ENCODE measurements at places on chromosomes 1 and 21.
A peak's percentile ranks its signal among the peaks of the same experiment; 100 is the strongest.

DNA sequence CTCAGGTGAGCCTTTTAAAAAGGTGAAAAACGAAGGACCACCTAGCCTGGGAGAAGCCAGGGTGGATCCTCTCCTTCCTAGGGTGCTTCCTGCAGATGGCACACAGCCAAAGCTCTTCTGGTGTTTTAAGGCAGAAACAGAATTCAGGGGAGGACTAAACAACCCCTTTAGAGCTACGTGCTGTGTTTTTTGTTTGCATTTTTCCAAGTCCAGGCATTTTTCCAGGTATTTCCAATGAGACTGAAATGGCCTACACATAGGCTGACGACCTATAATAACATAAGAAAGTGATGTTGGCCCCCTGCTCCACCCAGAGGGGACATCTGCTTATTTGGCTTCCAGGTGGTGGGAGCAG lies 83.8 kb downstream of the CAPZB start:
- no peak for DNase-seq

- DNase-seq = no peak
Measured at GRCh38 chr1:74811436-74812179, 78.7 kb downstream of the TYW3 start.

DNA sequence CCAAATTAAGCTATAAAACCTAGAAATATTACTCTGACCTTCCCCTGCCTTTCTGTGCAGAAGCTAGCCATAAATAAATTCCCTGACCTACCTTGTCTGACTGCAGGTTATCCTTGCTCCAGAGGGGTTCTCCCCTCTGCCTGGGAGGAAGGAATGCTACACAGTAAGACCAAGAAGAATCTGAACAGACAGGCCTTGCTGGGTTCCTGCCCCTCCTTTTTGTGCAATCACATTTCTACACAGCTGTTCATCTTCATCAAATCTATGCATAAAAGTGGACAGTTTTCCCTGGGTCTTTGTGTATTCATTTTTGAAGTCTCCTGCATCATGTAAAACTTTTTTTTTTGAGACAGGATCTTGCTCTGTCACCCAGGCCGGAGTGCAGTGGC lies 50.6 kb downstream of the DNTTIP2 start:
- DNase-seq = no peak

DNA sequence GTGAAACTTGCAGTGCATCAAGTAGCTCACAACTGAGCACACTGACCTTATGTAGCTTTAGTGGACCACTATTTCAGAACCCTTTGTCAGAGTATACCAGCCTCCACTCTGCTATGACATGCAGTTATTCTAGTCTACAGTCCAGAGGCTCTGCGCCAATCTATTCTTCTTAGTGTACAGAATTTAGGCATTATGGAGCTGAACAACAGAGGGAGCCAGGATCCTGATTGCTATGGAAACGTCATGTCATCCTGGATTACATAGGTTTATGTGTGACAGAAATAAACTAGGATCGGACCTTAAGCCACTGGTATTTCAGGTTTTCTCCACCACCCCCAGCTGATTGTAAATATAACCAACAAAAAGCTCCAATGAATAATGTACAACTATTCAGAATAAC lies 48.1 kb upstream of the EEIG2 start:
- no peak for DNase-seq

GRCh38 chr21:26137379-26138060 lies 33.0 kb downstream of the APP start:
- DNase-seq = no peak

- DNase-seq = no peak
Measured at GRCh38 chr1:43077273-43077672, 94.8 kb downstream of the EBNA1BP2 start.

GRCh38 chr1:91831132-91831930 lies 54.6 kb downstream of the TGFBR3 start:
- no peak for DNase-seq

GRCh38 chr1:41823471-41823870 lies 95.3 kb downstream of the HIVEP3 start:
- no peak for DNase-seq

GRCh38 chr1:83546874-83547273 lies 452.1 kb downstream of the TTLL7 start:
- no peak for DNase-seq

GRCh38 chr1:117576236-117576635 lies 29.6 kb upstream of the TENT5C start:
- peak; percentile 23 for DNase-seq

GRCh38 chr1:221292652-221293051 lies 413.4 kb downstream of the HLX start:
- DNase-seq = no peak

GRCh38 chr1:155553349-155553748 lies 9.3 kb downstream of the ASH1L start:
- DNase-seq = no peak

- peak; percentile 41 for DNase-seq
Measured at GRCh38 chr1:24867084-24867870, 62.8 kb downstream of the RUNX3 start.

DNA sequence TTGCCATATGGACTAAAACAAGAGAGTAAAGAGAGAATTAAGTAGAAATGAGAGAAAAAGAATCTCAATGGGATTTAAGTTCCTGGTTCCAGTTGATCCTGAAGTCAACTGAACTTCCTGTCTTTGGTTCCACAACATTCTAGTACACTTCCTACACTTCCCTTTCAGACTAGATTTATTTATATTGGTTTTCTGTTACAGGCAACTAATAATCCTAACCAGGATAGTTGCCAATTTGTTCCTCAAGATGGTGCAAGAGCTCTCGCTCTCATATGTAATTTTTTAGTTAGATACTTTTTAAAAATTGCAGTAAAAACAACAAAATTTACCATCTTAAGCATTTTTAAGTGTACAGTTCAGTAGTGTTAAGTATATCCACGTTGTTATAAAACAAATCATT lies 28.8 kb upstream of the TRIM45 start:
- no peak for DNase-seq

GRCh38 chr1:203153989-203154821 lies 21.4 kb downstream of the MYBPH start:
- DNase-seq = no peak

DNA sequence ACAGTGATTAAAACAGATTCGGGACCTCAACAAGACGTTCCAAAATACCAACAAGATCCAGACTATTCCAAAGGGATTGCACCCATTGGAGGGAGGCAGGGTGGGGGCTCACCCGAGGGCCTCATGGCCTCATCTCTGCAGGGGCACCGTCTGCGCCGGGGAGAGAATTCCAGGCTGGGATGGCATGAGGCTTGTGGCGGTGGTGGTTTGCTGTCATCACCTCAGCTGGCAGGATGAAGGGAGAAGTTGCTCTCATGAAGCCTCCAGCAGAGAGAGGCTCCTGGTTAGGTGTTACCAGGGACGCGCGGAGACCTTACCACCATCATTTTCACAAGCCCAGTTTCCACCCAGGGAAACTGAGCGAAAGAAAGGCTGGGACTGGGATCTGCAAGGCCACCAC lies 6.7 kb upstream of the PDPN start:
- DNase-seq = no peak

GRCh38 chr1:197837911-197838310 lies 62.6 kb upstream of the DENND1B start:
- no peak for DNase-seq

DNA sequence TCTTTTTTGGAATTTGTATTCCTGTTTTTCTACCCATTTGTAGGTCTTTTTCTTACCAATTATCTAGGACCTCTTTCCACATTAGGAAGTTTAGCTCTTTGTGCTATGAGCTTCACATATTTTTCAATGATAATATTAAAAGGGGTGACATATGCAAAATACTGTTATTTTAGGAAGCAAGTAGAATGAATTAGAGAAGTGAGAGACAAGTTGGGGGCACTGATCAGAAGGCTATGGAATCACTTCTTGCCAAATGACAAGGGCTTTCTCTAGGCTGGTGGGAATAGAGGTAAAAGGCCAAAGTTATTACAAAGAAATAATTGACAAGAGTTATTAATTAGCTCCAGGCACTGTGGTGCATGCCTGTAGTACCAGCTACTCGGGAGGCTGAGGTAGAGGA lies 4.3 kb upstream of the BCAR3 start:
- no peak for DNase-seq

DNA sequence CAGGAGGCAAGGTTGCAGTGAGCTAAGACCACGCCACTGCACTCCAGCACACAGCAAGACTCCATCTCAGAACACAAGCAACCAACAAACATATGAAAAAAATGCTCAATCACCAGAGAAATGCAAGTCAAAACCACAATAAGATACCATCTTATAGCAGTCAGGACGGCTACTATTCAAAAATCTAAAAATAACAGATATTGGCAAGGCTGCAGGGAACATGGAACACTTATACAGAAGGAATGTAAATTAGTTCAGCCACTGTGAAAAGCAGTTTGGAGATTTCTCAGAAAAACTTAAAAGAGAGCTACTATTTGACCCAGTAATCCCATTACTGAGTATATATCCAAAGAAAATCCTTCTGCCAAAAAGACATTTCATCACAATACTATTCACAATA lies 27.6 kb upstream of the POGK start:
- no peak for DNase-seq

- DNase-seq = no peak
Measured at GRCh38 chr1:209647156-209647555, 5.1 kb downstream of the LAMB3 start.

- DNase-seq = no peak
Measured at GRCh38 chr21:30491963-30492428, at the start of gene KRTAP19-3. Gene KRTAP19-3 (minus strand): TSS chr21:30492013. CDS start chr21:30491957, 56 bp downstream.

DNA sequence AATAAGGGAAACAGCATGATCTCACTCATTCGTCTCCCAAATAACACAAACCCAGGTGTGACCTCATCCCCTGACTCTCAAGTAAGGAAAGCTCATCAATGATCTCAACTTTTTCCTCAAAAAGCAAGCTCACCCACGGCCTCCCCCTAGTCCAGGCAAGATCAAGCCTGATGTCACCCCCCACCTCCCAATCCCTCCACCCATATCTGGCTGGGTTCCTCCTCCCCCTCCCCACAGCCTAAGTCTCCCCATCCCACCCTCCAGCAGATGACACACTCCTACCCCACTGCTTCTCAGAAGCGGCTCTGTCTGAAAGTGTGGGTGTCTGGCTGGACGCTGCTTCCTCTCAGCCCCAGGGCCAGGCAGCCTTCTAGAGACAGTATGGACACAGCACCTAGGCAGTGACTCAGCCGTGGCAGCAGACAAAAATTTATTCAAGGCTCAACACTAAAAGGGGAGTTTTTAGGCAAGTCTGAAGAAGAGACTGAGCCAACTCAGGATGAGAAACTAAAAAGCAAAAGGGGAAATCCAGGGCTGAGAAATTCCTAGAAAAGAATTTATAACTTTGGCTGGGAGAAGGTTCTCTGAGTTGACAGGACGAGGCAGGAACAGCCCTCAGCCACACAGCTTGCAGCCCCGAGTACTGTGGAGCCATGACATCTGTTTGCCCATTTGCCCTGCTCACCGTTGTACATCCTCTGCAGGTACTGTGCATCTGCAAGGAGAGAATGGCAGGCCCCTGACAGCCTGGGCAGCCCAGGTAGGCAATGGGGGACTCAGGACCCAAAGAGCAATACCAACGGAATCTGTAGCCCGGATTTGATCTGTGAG lies 81.6 kb upstream of the LRRC8D start:
- peak; percentile 71 for DNase-seq

GRCh38 chr1:19812875-19813642 lies 2.0 kb downstream of the RNF186 start:
- no peak for DNase-seq

GRCh38 chr1:43495204-43495603 lies 35.5 kb upstream of the PTPRF start:
- DNase-seq = no peak

DNA sequence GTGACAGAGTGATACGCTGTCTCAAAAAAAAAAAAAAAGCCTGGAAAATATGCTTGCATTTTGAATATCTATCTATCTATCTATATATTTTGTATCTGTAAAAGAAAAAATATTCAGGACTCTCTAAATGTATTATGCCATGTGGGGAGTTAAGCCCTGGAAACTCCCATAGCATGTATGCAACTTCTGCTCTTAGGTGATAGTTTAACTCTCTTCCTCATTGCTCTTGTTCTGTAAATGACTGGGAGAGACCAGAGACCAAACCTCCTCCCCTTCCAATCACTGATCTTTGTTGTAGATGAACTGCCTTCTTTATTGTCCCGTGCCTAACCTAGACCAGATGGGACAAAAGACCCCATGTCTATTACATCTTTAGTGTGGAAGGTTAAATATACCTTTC lies 37.6 kb upstream of the CAMTA1 start:
- no peak for DNase-seq

DNA sequence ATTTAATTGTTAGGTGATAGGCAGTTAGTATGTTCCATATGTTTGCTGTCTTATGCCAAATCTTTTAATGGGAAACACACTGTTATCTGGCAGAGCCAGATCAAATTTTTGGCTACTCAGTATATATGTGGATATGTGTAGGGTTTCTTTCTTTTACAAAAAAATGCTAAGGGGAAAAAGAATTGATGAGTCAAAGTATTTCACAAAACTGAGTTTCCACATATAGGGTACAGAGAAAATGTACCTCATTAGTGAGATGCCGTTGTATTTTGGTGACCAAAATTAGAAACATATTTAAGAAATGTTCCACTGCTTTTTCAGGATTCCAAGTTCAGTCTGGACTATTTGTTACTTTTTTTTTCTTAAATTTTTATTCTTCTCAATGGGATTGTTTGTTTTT lies 201.2 kb upstream of the PTGFR start:
- DNase-seq = no peak

GRCh38 chr1:59360170-59360569 lies 63.3 kb downstream of the FGGY start:
- no peak for DNase-seq

GRCh38 chr1:156993426-156994147 lies 52.0 kb downstream of the ARHGEF11 start:
- no peak for DNase-seq

- DNase-seq = no peak
Measured at GRCh38 chr1:38268226-38268625, 221.6 kb upstream of the POU3F1 start.

GRCh38 chr1:158189624-158190023 lies 8.9 kb downstream of the CD1D start:
- no peak for DNase-seq

GRCh38 chr21:16020878-16021277 lies 291.1 kb downstream of the USP25 start:
- no peak for DNase-seq

DNA sequence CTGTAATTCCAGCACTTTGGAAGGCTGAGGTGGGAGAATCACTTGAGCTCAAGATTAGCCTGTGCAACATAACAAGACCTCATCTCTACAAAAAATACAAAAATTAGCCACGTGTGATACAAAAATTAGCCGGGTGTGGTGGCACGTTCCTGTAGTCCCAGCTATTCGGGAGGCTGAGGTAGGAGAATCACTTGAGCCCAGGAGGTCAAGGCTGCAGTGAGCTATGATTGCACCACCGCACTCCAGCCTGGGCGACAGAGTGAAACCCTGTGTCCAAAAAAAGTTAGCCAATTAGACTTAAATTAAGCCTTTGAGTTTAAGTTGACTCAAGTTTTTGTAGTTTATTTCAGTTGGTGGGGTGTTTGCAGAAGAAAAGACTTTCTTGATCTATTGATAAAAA lies 11.8 kb downstream of the CXADR start:
- DNase-seq = no peak

GRCh38 chr1:111599781-111600693 lies 19.6 kb upstream of the RAP1A start:
- no peak for DNase-seq

GRCh38 chr1:227447531-227447990 lies 115.8 kb upstream of the ZNF678 start:
- no peak for DNase-seq

- DNase-seq = no peak
Measured at GRCh38 chr1:233082778-233083550, 132.6 kb downstream of the NTPCR start.
